ENCODE measurements at places on chromosomes 7 and 10. TPM values are rescaled to one million over a fixed set of nuclear protein-coding genes. Genes with fewer than 3 reads are reported as not detected.

Gene SAMD8
- 22.5 TPM for total RNA-seq

Gene EBLN1
- not detected for total RNA-seq

Gene CCL24
- total RNA-seq, result not detected

Gene NME8
- total RNA-seq, result not detected

Gene ANK3
- 0.51 TPM for total RNA-seq

Gene CNOT4
- 7.3 TPM for total RNA-seq

Gene AGR2
- not detected for total RNA-seq

Gene MARCHF5
- total RNA-seq, result 23.5 TPM

Gene HTR5A
- total RNA-seq, result not detected

Gene SORCS3
- not detected for total RNA-seq

Gene SPAM1
- not detected for total RNA-seq

Gene ACSM6
- total RNA-seq, result not detected

Gene LLCFC1
- total RNA-seq, result not detected

Gene STK31
- 0.13 TPM for total RNA-seq

Gene ICA1
- 37.6 TPM for total RNA-seq

Gene NUTM2A
- 0.51 TPM for total RNA-seq

Gene GFRA1
- total RNA-seq, result 12.0 TPM

Gene BAMBI
- total RNA-seq, result 2.4 TPM

Gene KNDC1
- not detected for total RNA-seq

Gene PTPRZ1
- total RNA-seq, result not detected

Gene MYL7
- not detected for total RNA-seq

Gene FAM25A
- not detected for total RNA-seq

Measured in dermis microvascular lymphatic vessel endothelial cell (primary cell).